ENCODE measurements at places on chromosomes 6 and 20.

DNA sequence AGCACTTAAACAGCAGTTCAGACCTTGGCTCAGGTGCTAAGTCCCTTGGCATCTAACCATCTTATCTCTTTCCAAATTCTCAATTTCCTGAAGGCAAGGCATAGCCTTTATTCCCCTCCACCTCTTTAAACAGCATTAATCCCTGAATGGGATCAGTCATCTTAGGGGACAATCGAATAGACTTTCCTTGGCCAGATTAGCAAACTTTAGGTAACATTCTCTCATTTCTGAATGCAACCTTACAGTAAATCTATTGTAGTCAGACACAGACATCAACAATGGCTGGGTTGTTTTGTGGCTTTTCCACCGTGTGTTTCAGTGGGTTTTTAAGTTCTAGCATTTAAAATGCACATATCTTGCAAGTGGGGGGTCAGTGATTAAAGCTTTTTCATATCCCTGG, 56.8 kb downstream of the ATP9A start:
- no peak for DNase-seq

DNA sequence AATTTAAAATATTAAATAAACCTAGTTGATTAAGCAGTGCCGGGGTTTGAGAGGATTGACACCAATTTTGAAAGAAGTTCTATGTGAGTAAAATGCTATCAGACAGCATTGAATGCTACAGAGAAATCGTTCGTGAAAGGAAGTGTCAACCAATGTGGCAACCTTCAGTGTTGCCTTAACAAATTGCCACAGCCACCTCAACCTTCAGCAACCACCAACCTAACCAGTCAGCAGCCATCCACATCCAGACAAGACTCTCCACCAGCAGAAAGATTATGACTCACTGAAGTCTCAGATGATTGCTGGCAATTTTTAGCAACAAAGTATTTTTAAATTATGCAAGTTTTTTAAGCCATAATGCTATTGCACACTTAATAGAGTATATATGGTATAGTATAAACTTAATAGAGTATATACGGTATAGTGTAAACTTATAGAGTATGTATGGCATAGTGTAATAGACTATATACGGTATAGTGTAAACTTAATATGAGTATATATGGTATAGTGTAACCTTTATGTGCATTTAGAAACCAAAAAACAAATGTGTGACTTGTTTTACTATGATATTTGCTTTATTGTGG, 65.3 kb upstream of the ID4 start:
- DNase-seq, result peak; percentile 44

DNA sequence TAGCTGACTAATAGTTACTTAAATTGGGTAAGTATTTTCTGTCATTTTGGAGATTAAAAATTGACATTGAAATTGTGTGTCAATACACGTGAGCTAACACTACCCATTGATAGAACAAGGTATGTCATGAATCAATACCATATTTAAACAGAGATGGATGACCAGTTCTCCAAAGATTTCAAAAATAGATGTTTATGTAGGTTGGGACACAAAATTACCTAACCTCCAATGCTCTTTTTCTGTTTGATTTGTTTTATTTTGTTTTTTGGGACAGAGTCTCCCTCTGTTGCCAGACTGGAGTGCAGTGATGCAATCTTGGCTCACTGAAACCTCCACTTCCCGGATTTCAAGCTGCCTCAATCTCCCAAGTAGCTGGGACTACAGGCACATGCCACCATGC, 1491.7 kb downstream of the GRIK2 start:
- DNase-seq, result no peak

GRCh38 chr6:109282756-109283155, 99.5 kb downstream of the CD164 start:
- DNase-seq, result no peak

DNA sequence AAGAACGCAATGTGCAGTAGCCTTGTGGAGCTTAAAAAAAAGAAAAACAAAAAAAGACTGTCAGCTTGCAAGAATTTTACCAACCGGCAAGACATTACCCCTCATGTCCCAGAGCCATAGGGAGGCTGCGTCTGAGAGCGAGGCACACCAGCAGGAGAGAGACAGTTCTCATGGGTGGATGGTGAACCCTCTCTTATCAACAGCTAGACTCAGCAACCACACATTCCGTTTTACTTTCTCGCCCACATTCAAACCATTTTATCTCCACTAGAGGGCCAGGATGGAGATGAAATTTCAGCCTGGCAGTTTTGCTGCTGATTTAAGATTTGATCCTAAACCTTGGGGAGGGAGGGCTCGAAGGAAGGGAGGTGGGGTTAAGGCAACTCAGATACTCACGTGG, 247.0 kb downstream of the ATXN1 start:
- no peak for DNase-seq

DNA sequence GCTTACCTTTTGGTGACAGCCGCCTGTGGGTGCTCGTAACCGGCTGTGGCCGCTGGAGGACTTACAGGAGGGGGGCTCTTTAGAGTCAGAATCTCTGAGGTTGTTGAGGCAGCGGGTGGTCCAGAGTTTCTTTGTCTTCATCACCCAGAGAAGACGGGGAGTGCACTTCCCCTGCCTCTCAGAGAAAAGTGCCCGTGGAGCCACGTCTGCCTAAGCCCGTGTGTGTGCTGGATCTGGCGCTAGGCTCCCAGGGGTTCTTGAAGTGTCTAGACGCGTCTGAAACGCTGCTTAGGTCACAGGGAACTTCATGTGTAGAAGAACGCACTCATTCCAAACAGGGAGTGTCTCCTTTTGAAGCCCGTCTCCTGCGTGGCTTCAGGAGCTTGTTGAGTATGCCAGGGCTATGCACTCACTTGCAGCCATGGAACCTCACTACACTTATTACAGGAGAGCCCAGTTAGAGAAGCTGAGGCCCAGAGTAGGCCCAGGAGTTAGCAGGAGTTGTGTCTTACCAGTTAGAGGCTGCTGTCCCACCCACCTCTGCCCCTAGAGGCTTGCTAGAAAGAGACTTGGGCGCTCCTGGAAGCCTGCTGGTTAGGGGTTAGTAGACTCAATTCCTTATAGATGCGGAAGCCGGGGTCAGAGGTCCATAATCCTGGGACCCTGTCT, 1.3 kb downstream of the LSM14B start:
- DNase-seq, result no peak

DNA sequence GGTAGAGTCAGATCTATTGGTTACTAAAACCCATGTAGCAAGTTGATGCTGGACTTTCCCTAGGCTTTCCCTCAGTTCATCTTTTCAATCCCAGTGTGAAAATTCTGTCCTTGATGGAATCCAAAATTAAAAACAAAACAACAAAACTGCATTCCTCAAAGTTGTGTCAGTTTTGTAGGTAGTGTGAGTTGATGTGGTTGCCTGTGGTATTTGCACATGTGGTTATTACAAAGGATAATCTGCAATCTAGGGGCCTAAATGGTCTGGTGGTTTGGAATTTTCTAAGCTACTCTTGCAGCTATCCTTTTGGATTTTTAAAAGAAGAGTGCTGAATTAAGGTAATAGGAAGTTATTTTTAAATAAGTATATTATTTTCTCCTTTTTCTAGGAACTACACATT, 132.2 kb upstream of the SCGN start:
- DNase-seq, result no peak

All from aorta (tissue), 5 donors.